DMS53 (cell line): ENCODE measurements at places on chromosomes 3 and 15.

- no peak for DNase-seq
These were observed 266 bp upstream of the ZBTB47 start for GRCh38 chr3:42653303-42653559.

DNA sequence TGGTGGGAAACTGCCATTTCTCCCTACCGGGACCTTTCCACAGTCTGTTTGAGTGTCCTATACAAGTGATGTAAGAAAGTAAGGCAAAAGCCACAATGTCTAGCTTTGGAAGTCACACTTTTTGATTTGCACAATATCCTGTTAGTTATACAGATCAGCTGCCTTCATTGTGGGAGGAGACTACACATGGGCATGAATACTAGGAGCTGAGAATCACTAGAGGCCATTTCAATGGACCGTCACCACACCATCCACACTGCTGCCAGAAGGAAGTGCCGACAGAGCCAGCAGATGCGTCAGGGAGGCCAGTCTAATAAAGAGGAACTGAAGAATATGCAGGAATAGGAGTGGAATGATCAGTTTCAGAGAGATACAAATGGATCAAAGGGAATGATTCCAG, 65.8 kb downstream of the SCN11A start:
- no peak for DNase-seq

- peak; percentile 25 for DNase-seq
These were observed 14.1 kb downstream of the KLF15 start for GRCh38 chr3:126342991-126343648.

- DNase-seq, result peak; percentile 13
These were observed 63.5 kb downstream of the SLC49A4 start for GRCh38 chr3:122858373-122858772.

DNA sequence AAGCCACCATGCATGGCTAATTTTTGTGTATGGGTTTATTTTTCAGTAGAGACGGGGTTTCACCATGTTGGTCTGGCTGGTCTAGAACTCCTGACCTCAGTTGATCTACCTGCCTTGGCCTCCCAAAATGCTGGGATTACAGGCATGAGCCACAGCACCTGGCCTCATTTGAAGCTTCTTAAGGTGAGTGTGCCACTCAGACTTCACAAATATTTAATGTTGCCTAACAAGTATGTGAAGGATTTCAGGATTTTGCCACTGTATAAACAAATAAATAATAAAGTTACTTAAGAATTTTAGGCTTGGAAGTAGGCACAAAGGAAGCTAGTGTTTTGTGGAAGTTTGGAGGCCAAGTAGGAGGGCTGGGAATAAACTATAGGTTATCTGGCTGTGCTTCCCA, 73.5 kb downstream of the FGF12 start:
- no peak for DNase-seq

GRCh38 chr15:96581371-96581770, 250.9 kb downstream of the NR2F2 start:
- no peak for DNase-seq

GRCh38 chr3:141243271-141243707, 11.7 kb downstream of the PXYLP1 start:
- no peak for DNase-seq

DNA sequence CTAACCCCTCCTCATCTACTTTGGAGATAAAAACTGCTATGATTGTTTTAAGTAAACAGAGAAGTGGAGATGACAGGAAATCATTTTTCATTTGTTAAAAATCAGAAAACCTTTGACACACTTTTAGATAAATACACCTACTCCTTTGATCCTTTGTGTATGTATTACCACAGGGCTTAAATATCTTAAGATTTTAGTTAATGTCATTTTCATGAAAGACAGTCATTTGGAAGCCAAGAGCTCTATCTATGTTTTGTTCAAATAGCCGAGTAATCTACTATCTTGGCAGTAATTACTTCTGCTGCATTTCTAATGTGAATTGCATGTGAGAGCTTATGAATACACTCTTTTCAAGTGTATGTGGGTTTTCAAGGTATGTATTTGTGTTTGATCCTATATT, 2.0 kb downstream of the ARPP21 start:
- DNase-seq, result no peak

GRCh38 chr3:65783117-65783516, 255.6 kb downstream of the MAGI1 start:
- no peak for DNase-seq

GRCh38 chr3:67357610-67358458, 296.6 kb downstream of the SUCLG2 start:
- peak; percentile 61 for DNase-seq

- DNase-seq, result no peak
These were observed 119.4 kb downstream of the NUP210 start for GRCh38 chr3:13300546-13301285.

DNA sequence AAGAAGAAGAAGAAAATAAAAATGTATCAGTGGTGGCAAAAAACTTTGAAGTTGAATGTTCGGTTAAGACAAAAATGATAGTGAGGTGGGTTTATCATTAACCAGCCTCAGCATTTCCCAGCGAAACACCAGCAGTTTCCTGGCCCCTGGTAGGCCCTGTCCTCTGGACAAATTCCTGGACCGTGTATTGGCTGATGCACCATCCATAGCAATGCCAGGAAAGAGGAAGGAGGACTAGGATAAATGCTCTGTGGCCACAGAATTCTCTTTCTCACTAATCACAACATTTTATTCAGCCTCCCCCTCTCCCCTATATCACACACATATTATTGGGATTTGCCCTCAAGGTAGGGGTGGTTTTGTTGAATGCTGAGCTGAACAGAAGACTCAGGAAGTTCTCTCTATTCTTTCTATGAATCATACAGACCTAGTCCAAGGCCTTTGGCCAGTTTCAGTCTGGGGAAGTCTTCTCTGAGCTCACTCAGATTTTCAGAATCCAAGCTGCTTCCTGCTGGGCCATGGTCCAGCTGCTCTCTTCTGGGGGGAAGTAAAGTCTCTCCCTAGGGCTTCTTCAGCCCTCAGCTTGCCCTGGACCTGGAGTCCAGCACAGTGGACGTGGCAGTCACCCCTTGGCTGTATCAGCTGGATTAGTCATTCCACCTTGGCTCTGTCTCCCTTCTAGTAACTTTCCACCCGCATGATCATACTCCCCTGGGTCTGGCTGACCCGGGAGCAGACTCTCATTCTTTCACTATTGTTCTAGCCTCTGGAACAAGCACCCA, 27.6 kb downstream of the SLC28A1 start:
- DNase-seq, result peak; percentile 77

DNA sequence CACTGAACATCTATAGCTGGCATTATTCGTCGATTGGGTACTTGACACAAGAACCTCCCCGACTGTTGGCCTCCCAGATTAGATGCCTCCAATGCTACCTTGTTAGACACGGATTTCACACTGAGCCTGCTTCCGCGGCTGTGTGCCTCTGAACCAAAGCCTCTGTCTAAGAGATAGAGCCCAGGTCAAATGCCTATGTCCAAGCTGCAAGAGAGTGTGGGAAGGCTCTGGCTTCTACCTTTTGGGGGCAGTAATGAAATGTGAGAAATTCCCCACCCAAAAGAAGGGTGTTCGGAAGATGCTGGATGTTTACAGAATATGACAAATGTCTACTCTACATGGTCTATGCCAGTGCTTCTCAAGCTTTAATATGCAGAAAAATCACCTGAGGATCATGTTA, 2.0 kb upstream of the RPUSD2 start:
- peak; percentile 58 for DNase-seq

DNA sequence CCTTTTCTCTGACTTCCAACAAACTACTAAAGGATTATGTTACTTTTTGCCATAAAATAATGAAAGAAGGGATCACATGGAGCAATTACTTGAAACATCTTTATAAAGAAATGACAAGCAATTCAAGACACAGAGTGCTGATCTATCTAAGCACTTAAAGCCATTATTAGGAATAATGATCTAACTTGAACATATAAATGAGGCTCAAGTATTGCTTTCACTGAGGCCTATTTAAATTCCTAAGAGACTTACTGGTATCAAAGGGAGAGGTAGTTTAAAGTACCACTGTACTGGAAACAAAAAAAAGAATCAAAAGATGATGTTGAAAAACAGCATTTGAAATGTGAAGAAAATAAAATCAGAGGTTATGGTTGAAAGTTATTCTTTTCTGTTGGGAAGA, 375.5 kb downstream of the PLCL2 start:
- no peak for DNase-seq

- no peak for DNase-seq
These were observed 204.9 kb upstream of the PPP2R3A start for GRCh38 chr3:135760581-135760980.

- no peak for DNase-seq
These were observed 104.2 kb upstream of the CLSTN2 start for GRCh38 chr3:139830817-139831216.

DNA sequence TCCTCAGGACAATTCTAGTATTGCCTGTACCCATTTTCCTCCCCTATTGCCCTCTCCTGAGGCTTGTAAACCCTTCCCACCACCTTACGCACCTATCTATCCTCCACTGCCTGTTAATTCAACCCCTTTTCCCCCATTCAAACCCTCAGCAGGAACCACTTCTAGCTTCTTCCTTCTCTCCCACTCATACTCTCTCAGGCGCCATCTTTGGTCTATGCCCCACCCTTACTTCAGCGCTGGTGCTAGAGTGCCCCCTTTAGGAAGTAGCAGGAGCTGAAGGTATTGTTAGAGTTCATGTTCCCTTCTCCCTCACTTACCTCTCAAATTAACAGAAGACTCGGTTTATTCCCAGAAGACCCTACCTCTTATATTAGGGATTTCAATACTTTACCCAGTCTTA, 121.8 kb upstream of the NLGN1 start:
- peak; percentile 53 for DNase-seq

DNA sequence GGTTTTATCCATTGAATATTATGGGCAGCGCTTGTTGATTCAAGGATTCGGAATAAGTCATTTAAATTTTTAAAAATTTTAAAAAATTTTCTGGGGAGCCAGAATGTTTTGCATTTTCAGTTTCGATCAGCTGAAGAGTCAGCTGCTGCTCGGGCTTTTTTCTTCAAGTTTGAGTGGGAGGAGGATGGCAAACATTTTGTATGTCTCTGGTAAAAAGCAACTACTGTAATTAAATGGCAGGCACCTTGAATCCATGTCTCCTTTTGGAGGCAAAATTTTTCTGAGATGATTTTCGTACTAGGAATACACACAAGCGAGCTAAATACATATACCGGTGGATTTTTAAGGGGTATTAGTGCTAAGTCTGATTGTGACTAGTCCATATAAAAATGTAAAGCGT, 612 bp downstream of the C3orf38 start:
- peak; percentile 4 for DNase-seq

DNA sequence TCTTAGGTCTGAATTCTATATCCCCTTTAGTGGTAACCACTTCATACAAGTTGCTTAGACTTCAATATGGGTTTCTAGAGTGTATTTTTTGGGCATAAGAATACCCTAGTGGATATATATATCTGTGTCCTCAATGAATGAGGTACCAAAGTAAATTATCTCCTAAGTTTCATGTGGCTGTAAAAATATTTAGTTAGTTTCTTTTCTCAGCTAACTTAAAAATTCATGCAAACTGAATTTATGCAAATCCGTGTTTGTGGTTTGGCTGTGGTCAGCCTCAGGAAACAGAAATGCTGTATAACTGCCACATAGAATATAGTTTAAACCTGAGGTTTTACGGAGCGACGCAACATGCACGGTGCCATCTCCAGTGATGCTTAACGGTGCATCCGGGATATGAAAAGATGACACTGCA, 80.3 kb downstream of the PEX5L start:
- DNase-seq, result no peak

GRCh38 chr3:161851941-161852566, 355.4 kb downstream of the OTOL1 start:
- peak; percentile 70 for DNase-seq

DNA sequence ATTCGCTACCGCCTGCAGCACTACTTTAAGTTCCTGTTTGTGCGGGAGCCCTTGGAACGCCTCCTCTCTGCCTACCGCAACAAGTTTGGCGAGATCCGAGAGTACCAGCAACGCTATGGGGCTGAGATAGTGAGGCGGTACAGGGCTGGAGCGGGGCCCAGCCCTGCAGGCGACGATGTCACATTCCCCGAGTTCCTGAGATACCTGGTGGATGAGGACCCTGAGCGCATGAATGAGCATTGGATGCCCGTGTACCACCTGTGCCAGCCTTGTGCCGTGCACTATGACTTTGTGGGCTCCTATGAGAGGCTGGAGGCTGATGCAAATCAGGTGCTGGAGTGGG, 995 bp downstream of the CHST14 start:
- DNase-seq, result peak; percentile 46

GRCh38 chr3:21520106-21520963, 230.7 kb downstream of the ZNF385D start:
- DNase-seq, result no peak

GRCh38 chr3:96106701-96107100, 707.7 kb upstream of the EPHA6 start:
- DNase-seq, result peak; percentile 4

- peak; percentile 74 for DNase-seq
These were observed 34.1 kb upstream of the HES1 start for GRCh38 chr3:194101592-194102432.

- DNase-seq, result peak; percentile 87
These were observed 152.3 kb downstream of the IGF1R start for GRCh38 chr15:98800437-98801233.

DNA sequence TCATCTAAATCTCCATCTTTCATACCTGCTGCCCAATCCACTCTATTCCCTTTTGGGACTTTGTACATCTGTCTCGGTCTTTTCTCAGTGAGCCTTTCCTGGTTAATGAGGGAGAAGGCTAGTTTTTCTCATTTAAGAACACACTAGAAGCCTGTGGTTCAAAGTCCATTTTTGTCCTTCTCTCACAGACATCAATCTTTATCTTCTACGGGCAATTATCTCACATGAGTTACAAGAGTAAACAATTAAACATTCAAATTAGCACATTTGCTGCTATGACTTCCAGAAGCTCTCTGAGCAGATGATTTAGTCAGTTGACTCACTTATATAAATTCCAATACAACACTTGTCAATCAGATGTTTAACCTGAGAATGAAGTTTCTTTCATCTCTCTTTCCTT, 49.3 kb upstream of the KBTBD8 start:
- DNase-seq, result no peak

GRCh38 chr3:132709761-132710160, 12.4 kb downstream of the NPHP3 start:
- no peak for DNase-seq

DNA sequence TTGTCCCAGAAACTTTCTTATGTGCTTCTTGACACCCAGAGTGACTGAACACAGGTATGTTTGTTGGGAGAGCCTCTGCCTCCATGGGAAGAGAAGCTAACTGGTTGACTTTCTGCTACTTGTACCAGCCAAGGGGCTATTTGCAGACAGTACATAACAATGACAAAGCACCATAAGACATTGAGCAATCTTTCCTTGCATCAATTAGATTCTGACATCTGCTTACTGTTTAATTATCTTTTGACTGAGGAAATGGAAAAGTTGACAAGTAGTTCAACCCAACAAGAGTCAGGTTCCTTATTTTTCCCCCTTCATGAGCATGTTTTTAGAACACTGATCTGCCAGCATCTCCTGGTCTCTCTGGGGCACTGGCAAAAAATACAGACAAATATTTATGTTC, 157.7 kb downstream of the RPLP1 start:
- DNase-seq, result no peak

- no peak for DNase-seq
These were observed 249.9 kb upstream of the GBE1 start for GRCh38 chr3:82011336-82011735.

GRCh38 chr3:69665026-69665737, 74.1 kb upstream of the MITF start:
- peak; percentile 85 for DNase-seq

- DNase-seq, result peak; percentile 39
These were observed 54.5 kb downstream of the SEC22A start for GRCh38 chr3:123256256-123256655.

GRCh38 chr3:144039661-144040060, 68.0 kb downstream of the DIPK2A start:
- DNase-seq, result peak; percentile 71
